Osteocyte (in vitro differentiated cells): ENCODE measurements at places on chromosomes 1 and 21.

DNA sequence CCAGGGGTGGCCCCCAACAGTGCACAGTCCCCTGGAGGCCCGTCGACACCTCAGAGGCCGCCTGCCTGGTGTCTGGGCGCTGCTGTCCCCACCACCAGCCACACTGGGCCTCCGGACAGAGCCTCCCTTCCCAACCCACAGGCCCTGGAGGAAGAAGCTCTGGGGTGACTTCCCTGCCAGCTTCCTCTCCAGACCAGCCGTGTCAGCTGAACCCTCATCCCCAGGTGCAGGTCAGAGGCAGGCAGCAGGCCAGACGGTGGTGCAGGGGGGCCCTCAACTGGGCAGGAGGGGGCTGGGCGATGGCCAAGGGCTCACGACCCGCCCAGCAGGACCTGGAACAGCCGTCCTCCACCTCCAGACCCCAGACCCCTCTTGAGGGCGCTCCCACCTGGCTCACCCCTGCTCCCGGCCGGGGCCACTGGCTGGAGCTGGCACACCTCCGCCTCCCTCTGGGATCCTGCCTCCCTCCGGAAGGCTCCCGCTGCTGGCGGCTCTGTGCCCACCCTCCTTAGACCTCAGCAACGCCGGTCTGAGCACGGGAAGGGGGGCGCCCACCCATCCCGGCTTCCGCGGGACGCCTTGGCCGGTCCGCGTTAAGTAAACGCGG is 520 bp downstream of the TNFRSF18 start:
- no peak for DNase-seq

DNA sequence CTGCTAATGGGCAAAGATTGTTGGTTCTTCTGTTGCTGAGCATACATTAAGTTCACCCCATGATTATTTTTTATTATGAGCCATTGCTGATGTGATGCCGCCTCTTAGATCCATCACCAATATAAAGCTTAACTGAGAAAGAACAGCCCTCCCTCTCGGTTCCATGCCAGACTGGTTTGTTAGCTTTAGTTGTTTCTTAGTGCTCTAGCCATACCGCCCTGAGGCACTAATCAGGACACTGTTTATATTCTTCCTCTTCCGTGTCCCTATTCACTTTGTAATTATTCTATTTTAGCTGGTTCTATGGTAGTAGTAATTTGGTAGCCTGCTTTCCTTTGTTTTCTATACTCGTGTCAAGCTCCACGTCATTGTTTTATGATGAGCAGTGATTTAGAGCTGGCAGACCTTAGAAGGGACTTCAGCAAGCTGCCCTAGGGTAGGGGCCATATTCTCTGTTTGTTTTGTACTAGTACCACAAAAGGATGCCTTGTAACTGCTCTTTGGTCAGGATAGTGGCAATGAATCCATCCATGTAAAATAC is 27.3 kb upstream of the PDPN start:
- no peak for DNase-seq

GRCh38 chr1:35278886-35279554 is 10.5 kb downstream of the ZMYM4 start:
- DNase-seq = no peak

DNA sequence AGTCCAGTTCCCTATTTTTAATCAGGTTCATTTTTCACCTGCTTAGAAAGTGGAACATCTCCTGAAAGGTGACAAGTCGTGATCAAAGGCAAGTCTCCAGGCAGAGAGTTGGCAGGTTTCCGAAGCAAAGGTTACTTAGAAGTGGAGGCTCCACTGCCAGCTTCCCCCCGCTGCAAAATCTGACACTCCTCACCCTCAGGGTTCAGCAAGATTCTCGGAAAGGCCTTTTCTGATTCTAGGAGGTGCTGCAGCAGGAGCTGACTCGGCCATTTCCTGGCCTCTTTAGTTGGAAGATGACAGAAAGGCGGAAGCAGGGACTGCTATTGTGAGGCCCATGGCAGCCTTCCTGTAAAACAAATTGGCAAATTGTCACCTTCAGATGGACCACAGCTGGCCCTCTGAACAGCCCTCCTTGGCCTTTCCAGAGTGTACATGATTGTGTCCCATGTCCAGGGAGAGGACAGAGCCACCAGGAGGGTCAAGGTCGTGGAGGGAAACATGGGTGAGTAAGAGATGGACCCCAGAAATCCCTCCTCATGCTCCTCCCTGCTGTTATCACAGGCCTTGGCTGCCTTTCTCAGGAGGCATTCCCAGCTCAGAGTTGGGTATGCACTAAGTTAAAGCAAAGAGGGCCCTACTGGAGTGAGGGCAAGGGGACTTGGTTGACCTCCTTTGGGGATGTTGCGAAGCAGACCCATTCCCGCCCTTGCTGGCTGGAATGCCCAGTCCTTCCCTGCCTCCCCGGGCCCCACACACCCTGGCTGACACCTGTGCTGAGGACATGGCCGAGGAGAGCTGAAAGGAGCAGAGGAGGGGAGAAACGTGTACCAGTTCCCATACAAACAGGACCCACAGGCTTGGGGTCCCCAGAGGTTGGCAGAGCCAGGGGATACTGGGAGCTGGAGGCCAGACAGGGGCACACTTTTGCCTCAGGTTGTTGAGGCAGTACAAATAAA is 115.5 kb upstream of the IRF2BP2 start:
- no peak for DNase-seq

- no peak for DNase-seq
Measured at GRCh38 chr1:64505944-64506655, 36.2 kb downstream of the CACHD1 start.

- DNase-seq = peak; percentile 66
Measured at GRCh38 chr1:220796530-220796929, 9.8 kb downstream of the MTARC1 start.

GRCh38 chr21:14838400-14838799 is 226.4 kb downstream of the NRIP1 start:
- no peak for DNase-seq

GRCh38 chr1:155184835-155185782 is 11.5 kb downstream of the TRIM46 start:
- no peak for DNase-seq

GRCh38 chr21:40672602-40673001 is 174.4 kb downstream of the DSCAM start:
- no peak for DNase-seq

DNA sequence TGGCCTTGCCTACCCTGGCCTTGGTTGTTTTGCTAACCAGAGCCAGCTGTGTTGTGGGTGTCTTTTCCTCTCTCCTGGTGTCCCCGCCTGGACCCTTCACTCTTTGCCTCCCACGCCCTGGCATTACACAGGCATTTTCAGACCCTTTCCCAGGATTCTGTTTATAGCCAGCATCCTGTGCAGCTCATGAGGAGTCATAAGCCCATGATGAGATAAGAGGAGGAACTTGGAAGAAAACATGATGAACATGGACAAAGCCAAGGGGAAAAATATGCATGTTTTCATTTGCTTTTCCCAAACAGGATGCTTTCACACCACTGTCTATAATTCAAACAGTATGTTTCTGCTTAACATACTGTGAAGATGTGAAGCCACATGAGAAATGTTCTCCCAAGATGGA is 18.7 kb upstream of the WARS2 start:
- no peak for DNase-seq

DNA sequence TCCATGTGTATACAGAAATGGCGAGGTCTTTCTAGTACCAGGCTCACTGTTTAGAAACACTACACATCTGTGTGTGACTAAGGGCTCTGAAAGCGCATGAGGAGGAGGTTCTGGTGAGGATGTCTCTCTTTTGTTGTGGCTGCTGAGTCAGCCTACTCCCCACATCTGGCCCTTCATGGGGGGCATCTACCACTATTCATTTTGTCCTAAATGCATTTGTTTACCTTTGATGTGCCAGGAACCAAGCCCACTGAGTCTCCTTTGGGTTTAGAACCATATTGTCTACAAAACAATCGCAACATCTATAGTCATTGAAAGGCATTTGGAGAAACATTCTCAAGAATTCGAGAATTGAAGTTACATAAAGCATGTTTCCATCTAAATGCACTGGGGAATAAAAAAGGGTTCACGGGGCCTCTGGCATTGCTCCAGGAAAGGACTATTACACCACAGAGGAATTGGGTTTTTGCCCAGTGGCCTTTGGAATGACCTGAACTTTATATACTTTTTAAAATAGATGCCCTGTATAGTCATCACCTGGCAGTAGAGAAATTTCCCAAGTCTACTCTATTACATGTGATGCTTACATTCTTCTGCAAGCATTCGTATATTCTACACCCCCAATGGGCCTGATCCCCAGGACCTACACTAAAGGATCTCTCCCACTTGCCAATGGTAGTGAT is 35.1 kb upstream of the ADORA3 start:
- no peak for DNase-seq

DNA sequence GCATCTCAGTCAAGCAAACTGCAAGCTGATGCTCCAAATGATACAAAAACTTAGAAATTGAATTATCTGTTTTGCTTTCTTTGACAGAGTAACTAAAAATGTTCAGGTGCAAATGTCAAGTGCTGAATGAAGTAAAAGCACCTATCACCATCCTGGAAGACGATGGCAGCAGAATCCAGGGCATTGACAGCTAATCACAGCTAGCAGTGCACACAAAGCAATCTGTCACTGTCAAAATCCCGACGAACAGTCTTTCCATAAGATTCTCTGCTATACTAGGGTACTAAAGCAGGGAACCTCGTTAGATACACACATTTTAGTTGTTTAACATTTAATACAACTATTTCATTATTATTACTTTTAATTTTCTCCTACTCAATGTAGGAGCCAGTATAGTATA is 233.3 kb downstream of the BRINP3 start:
- no peak for DNase-seq

DNA sequence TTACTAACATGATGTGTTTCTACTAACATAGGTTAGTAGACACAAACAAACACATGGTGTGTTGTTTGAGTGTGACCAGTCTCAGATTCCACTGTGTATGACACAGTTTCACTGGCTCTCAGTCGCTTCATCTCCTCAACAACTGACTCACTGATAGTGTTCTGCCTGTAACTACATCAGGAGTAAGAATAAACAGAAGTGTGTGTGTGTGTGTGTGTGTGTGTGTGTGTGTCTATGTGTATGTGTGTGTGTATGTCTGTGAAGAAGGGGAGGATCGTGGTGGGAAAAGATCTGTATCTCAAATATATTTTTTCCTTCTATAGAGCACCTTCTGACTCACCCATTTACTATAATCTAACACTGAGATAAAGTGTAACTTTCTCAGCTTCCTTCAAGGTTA is 391.0 kb downstream of the PTPRC start:
- DNase-seq = no peak

GRCh38 chr1:88421997-88422396 is 262.1 kb upstream of the PKN2 start:
- DNase-seq = no peak

GRCh38 chr1:56570924-56571372 is 8.4 kb downstream of the PLPP3 start:
- no peak for DNase-seq

DNA sequence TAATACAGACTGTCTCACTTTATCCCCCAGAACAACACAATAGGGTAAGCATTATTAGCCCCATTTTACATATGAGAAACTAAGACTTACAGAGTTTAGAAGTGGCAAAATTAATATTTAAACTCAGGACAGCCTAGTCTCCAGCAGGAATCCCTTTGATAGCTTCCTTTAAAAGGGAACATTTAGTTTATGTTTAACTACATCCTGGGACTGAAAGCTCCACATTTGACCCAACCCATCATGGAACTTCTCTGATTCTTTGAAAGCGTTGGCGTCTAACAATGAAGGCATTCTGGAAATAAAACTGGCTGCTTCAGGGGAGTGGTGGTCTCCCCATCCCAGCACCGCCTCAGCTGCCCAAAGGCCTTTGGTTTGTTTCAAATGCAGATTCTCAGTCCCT is 250.6 kb upstream of the NFIA start:
- no peak for DNase-seq

DNA sequence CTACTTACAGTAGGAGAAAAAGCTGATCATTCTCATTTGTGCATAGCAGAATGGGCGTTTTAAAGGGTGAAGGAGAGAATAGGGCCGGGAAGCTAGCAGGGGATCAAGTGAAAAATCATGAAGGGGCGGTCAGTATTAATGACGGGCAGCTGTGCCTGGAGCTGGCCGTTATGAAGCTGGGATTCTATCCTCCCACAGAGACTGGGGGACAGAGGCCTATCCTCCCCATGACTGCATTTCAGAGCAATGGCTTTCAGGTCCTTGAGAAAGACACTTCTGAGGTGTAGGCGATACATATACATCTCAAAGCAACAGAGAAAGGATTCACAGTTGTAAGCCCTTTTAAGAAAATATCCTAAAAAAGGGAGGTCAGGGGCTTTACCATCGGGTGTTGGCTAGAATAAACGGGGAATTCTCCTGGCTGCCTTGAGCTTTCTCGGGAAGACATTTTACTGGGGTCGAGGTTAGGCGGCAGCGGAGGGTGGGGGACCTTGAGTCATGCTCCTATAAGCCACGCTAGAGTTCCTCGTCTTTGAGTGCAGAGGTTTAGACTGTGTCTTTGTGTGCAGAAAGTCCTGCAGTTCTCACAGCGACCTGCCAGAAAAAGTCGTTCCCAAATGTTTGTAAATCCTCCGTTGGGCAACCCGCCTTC is 559 bp upstream of the MTARC2 start:
- DNase-seq = no peak

DNA sequence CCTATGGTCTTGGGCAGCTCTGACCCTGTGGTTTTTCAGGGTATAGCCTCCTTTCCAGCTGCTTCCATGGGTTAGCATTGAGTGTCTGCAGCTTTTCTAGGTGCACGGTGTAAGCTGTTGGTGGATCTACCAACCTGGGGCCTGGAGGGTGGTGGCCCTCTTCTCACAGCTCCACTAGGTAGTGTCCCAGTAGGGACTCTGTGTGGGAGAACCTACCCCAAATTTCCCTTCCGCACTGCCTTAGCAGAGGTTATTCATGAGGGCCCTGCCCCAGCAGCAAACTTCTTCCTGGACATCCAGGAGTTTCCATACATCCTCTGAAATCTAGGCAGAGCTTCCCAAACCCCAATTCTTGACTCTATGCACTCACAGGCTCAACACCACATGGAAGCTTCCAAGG is 111.0 kb upstream of the C1orf87 start:
- no peak for DNase-seq
